Central memory CD8-positive, alpha-beta T cell (primary cell): ENCODE measurements at places on chromosomes 4 and X.

DNA sequence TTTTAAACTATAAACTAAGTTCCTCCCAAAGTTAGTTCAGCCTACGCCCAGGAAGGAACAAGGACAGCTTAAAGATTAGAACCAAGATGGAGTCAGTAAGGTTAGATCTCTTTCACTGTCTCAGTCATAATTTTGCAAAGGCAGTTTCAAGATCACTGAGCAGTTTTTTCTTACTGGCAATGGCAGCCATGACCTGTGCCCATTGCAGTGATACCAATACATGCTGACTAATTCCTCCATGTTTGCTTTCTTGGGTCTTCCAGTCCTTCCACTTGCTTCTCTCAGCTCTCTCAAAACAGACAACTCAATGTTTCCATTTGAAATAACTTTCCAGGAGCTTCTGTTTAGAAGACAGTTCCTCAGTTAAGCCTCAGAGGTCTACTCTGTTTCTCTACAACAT is 79.5 kb downstream of the PCDH18 start:
- no peak for DNase-seq

DNA sequence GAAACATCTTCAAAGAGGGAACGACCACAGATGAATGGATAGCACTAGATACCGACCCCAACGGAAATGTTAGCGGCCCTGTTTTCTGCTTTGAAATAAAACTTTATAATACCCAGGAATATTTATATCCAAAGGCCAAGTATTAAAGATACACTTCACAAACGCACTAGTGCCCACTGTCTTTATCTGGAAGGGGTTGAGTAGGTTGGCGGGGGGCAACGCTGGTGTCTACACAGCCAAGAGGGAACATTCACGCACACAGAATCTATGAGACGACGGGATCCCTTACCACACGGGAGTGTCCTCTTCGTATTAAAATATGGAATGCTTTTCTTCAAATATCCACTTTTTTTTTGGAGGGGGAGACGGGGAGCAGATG is 3.3 kb downstream of the HAND2 start:
- DNase-seq, result no peak

GRCh38 chr4:139728840-139729239 is 63.2 kb downstream of the MGST2 start:
- no peak for DNase-seq

GRCh38 chrX:134671294-134671693 is 13.0 kb upstream of the PLAC1 start:
- no peak for DNase-seq
